Mammary epithelial cell (primary cell): ENCODE measurements at places on chromosomes 5 and 9. TPM values are rescaled to one million over a fixed set of nuclear protein-coding genes. Genes with fewer than 3 reads are reported as not detected.

DNA sequence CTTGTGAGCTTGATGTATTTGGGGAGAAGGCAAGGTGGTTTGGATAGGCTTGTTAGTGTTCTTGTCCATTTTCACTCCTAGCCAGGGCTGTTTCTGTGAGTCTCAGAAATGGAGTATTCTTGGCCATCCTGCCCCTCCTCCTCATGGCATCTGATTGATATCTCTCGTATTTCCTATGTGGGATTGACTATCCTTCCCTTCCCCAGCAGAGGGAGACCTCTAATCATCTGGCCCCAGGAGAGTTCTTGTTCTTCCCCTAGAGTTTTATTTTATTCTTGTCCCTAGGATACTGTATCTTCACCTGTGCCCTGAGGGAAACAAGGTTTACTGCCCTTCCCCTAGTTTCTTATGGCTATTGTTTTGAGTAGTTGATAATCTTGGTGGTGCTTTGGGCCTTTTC is 114.4 kb downstream of the VPS13A start:
- DNase-seq: peak; percentile 57

DNA sequence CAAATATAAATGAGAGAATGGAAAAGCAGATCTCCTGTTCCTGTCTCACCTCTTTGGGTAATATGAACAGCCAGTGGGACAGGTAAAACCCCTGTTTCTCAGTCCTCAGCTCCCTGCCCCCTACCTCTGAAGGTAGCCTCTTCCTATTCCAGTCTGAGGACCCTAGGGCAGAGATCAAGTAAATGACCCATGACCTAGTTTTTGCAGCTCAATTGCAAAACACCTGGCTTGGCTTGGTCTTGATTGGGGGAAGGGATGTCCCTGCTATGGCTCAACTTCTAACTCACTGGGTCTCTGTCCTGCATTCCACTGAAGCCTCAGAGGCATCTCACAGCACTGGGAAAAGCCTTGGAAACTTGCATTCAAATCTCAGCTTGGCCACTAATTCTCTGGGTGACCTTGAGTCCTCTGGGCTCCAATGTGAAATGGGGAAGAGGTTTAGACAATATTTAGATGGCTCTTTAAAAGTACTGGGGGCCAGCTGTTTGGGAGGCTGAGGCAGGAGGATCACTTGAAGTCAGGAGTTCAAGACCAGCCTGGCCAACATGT is 1.6 kb upstream of the GALT start:
- no peak for DNase-seq

DNA sequence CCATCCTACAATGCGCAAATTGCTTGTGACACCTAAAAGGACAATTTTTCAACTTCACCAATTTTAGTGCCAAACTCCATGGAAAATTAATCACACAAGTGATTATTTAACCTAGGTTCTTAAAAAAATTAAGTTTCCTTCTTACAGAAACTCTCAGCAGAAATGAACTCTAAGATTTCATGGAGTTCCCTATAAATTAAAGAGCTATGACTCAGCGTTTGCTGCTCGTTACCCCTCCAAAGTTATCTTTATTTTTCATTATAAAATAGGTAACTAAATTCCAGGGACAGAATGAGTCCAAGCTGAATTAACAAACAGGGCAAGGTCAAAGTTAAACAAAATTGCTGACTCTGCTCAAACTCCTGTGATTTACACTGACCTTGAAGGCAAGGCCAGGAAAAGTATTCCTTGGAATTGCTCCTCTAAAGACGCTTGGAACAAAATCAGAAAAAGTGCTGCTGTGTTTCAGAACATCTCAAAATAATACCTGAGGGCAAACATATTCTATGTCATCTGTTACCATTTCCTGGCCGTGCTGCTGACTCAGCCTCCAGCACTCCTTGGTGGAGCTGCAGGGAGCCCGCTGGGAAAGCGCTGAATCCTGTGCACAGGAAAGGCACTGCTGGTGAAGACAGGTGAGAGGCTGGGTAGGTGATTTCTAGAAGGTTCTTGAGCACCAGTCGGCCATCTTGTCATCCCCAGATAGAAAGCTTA is 2.5 kb upstream of the CMBL start:
- peak; percentile 90 for DNase-seq

DNA sequence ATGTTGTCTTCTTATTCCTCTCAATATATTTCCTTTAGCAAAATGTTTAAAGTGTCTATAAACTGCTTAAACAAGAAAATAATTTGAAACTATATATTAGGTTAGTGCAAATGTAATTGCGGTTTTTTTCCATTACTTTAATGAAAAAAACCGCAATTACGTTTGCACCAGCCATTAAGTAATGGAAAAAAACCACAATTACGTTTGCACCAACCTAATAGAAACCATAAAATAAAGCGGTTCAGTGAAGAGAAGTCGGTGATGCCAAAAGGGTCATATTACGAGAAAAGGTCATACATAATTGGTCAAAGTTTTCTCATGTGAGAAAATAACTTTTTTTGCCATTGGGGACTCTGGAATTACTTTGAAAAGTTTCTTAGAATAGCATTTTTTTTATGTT is 385.6 kb upstream of the ST8SIA4 start:
- no peak for DNase-seq

GRCh38 chr5:3511934-3512333 is 83.7 kb upstream of the IRX1 start:
- no peak for DNase-seq

- no peak for DNase-seq
Measured at GRCh38 chr5:33241802-33242201, 199.0 kb upstream of the TARS1 start.

- no peak for DNase-seq
Measured at GRCh38 chr5:176597417-176598389, 12.3 kb downstream of the GPRIN1 start.

DNA sequence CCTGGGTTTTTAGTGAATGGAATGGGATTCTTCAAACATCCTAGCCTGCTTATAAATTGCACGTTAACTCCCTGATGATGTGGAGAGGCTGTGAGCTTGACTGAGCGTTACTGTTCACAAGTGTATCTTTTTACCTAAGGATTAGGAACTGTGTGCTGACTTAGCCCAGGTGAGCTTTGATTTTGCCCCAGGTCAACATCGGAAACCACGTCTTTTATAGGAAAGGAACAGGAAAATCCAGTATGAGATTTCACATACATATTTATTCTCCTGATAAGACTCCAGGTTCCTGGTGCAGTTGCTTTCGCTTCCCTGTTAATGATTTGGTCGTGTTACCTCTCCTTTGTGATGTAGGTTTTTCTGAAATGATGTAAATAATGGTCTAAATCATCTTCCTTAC is 103.2 kb upstream of the BASP1 start:
- DNase-seq: no peak

DNA sequence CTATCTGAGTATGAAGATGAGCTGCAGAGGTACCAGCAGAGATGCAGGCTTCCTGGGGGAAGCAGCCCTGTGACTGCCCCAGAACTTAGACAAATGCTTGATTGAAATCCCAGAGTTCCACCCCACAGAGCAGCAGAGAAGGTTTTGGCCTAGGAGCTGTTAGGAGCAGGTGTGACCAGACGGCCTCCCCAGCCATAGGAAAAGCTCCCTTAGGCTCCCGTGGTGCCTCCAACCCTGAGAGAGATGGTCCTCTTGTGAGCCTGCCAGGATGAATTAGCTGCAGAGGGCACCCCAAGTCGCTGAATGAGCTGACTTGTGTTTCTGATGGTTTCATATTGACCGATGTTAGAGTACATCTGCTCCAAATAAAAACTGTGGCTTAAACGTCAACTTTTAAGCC is 22.1 kb downstream of the NTRK2 start:
- no peak for DNase-seq

DNA sequence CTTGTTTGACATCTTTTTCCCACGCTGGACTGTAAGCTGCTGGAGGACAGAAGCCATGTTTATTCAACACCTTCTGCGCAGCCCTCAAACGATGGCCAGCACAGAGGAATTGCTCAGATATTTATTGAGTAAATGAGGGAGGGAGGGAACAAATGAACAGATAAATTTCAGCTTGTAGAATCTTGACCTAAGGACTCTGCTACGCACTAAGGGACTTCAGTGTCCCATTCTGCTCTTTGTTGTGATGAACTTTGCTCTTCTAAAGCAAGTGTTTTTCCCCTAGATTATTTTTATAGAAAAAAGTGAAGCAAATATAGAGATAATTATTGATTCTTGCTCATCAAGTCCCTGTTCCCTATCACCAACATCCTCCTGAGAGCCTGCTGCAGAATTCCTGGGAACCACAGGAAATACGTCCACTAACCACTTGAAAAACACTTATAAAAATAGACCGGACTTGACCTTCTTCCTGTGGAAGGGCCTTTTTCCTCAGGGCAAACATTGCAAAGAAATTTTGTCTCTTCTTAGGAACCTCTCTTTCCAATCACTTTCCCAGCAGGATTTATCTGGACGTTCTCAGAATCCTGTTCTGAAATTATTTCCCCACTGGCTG is 54.9 kb downstream of the FGF1 start:
- no peak for DNase-seq

DNA sequence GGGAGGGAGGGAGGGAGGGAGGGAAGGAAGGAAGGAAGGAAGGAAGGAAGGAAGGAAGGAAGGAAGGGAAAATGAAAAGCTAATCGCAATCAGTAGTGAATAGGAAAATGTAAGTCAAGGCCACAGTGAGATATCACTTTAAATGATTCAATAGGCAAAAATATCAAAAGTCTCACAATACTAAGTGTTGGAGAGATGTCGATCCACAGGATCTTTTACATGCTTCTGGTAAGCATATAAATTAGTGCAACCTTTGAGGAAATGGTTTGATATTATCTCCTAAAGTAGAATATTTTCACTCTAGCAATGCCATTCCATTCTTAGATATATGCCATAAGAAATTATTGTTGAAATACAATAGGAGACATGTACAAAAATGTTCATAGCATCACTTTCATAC is 58.4 kb downstream of the FRMD3 start:
- DNase-seq: no peak

DNA sequence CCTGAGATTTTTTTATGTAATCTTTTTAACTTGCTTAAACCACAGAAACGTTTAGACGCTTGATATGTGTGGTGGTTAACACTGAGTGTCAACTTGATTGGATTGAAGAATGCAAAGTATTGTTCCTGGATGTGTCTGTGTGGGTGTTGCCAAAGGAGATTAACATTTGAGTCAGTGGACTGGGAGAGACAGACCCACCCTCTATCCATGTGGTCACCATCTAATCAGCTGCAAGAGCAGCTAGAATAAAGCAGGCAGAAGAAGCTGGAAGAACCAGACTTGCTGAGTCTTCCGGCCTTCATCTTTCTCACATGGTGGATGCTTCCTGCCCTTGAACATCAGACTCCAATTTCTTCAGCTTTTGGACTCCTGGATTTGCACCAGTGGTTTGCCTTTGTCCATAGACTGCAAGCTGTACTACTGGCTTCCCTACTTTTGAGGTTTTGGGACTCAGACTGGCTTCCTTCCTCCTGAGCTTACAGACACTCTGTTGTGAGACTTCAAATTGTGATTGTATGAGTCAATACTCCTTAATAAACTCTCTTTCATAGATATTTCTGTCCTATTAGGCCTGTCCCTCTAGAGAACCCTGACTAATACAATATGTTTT is 816.0 kb upstream of the CDH9 start:
- peak; percentile 53 for DNase-seq

- DNase-seq: no peak
Measured at GRCh38 chr9:87816036-87816435, 66.6 kb upstream of the SPATA31E1 start.

- DNase-seq: peak; percentile 23
Measured at GRCh38 chr9:69420611-69421270, 95.7 kb downstream of the ENTREP1 start.

DNA sequence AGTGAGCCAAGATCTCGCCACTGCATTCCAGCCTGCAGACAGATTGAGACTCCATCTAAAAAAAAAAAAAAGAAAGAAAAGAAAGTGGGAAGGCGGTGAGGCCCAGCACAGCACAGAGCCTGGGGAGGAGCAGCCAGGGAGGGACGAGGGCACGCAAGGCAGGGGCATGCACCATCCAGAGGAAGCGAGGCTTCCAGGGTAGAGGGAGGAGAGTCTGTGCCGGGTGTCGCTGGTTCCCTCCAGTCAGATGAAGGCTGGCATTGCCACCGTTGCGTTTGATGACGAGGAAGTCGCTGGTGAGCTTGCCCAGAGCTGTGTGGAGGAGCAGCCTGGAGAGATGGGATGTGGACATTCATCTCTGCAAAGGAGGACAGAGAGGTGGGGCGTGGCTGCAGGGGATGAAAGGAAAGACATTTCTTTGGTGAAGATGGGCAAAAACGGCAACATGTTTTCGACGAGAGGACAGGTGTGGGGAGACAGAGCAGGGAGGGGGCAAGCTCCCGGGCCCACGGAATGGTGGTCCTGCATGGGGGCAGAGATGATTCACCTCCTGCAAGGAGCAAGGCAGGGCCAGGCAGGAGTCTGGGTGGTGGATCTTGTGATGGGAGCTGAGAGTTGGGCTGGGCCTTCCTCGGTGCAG is 18.6 kb upstream of the OLFM1 start:
- no peak for DNase-seq

- DNase-seq: no peak
Measured at GRCh38 chr5:115565233-115565632, 20.7 kb upstream of the FEM1C start.

- peak; percentile 76 for DNase-seq
Measured at GRCh38 chr5:16856531-16856930, 79.6 kb downstream of the MYO10 start.

DNA sequence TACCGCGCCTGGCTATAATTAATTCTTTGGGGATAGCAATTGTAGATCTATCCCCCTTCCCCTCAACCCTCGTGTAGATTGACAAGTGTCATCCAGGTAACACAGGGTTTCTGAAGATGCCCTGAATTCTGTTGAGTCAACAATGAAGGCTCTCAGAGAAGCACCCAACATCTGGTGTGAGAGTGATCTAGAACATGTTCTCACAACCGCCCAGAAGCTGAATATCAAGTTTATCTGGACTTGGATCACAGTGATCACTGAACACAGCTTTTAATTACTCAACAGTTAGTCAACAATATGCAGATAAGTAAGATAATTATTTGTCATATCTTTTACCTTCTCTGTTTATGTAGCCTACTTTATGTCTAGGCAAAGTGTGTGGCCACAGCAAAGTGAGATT is 204.2 kb upstream of the RGMB start:
- peak; percentile 3 for DNase-seq

DNA sequence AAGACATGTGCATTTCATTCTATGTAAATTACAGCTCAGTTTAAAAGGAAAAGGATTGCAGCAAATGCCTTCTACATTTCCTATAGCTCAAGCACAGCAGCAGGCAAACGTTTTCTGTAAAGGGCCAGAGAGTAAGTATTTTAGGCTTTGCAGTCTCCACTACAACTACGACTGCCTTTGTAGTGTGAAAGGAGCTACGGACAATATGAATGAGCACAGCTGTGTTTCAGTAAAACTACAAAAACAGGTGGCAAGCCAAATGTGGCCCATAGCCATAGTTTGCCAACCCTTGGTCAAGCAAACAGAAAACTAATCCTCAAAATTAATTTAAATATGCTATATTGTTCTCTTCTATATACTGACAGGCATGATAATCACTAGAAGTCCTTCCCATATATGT is 7.2 kb downstream of the PTBP3 start:
- no peak for DNase-seq

GRCh38 chr5:79408028-79408427 is 105.9 kb downstream of the HOMER1 start:
- DNase-seq: peak; percentile 7

FBP2 gene
- not detected for total RNA-seq

SLC4A9 gene
- total RNA-seq: 0.54 and 0.61 TPM in 2 replicates

ZFP37 gene
- total RNA-seq: 2.1 and 3.4 TPM in 2 replicates

CFAP90 gene
- total RNA-seq: not detected in 2 replicates

SLC34A3 gene
- total RNA-seq: not detected in 2 replicates

MEGF10 gene
- total RNA-seq: 2.2 TPM

PCDHGA12 gene
- 24.5 TPM for total RNA-seq

LEAP2 gene
- total RNA-seq: 0.80 and 1.1 TPM in 2 replicates

C7 gene
- total RNA-seq: not detected

ZSWIM6 gene
- 9.7 and 10.4 TPM in 2 replicates for total RNA-seq

ZNF454 gene
- 0.17 TPM for total RNA-seq

CAMK4 gene
- 9.1 and 9.4 TPM in 2 replicates for total RNA-seq

SECISBP2 gene
- 24.5 TPM for total RNA-seq
